ENCODE measurements at places on chromosomes 7 and 10. TPM values are rescaled to one million over a fixed set of nuclear protein-coding genes. Genes with fewer than 3 reads are reported as not detected.
A peak's percentile ranks its signal among the peaks of the same experiment; 100 is the strongest.

IGF2BP3 gene
- 1.7 TPM for total RNA-seq

GRCh38 chr7:21358648-21359047, 69.2 kb upstream of the SP4 start:
- no peak for DNase-seq

GRCh38 chr7:95404316-95404865, 8.2 kb upstream of the PON3 start:
- no peak for DNase-seq

- no peak for DNase-seq
Measured at GRCh38 chr7:103877565-103877964, 111.9 kb downstream of the RELN start.

DNA sequence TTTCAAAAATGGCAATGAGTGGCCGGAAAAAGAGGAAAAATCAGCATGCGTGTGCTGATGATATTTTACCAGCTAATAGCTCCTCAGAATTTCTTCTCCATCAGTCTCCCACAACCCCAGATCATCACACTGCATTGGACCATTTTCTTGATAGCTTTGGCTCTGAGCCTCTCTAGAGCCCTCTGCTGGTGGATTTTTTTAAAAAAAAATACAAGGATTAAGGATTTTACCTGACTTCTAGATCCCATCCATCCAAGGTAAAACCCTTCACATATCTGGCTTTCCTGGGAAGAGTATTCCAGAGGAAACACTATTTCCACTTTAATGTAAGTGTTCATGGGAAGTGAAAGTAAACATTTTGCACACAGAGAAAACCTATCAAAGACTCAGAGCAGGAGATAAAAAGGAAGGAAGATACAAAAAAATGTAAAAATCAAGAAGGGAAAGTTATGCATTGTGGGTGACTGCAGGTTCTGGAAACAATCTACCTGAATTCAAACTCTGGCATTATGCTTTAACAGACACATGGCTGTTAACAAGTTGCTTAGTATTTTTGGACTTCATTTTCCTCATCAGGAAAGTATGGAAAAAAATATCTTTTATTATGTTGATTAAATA, 380.9 kb downstream of the LRRTM3 start:
- no peak for DNase-seq

GRCh38 chr7:954330-955238, at the start of gene ADAP1:
ADAP1 (minus strand) TSS chr7:954680; CDS start chr7:954477, 203 bp downstream.
- DNase-seq = peak; percentile 60

DNA sequence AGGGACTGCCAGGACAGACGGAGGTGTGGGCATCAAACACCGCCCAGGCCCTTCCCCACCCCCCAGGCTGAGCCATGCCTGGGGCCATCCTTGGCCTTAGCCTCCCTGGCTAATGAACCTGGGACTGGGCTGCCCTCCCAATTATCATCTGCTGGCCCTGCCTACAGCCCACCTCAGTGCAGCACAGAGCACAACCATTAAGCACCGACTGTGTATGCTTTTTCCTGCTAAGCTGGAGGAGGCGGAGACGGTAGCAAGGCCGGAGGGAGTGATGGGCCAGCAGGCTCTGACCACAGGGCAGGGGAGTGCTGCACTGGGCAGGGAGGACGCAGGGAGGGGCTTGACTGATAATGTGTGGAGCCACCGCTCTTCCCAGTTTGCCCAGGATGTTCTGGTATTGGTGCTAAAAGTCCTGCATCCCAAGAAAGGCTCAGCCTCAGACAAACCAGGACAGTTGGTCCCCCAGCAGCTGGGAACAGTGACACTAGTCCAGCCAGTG, 72.0 kb downstream of the C10orf143 start:
- no peak for DNase-seq

Measured in CD4-positive, CD25-positive, alpha-beta regulatory T cell (primary cell).